ENCODE measurements at places on chromosomes 13 and 19.
A peak's percentile ranks its signal among the peaks of the same experiment; 100 is the strongest.

GRCh38 chr19:13002166-13002898 lies 7.1 kb downstream of the NFIX start:
- DNase-seq = no peak

DNA sequence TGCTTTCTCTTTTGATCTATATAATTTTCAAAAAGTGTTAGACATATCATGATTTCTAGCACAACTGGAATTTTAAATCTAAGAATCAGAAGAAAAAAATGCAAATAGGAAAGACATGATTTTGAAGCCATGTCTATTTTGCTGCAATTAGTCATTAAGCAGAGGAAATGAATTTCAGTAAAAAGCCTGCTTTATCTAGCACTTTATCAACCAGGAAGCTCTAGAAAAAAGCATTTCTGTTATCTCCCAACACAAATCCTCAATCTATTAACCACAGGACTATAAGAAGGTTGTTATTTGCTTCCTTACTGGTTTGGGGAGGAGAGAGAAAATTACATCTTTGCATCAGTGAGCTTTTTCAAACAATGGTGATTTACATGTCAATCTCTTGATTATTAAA lies 716.7 kb downstream of the DIAPH3 start:
- DNase-seq = no peak

DNA sequence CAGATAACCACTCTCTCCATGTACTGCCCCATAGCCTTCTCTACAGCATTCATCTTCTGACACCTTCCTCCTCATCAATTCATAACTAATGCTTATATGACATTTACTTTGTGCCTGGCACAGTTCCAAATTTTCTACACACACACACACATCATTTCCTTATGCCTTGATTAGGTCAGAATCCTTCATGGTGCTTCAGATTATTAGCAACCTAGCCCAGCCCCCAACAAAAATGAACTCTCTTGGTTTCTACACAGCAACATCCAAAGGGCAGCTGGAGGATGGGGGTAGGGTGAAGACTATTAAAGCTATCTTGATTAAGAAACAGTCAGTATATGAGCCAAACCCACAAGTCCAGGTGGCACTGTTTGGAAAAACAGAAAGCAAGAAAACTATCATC lies 3.7 kb downstream of the RUBCNL start:
- DNase-seq = no peak

GRCh38 chr13:28355822-28356371 lies 139.0 kb downstream of the FLT1 start:
- DNase-seq = no peak

DNA sequence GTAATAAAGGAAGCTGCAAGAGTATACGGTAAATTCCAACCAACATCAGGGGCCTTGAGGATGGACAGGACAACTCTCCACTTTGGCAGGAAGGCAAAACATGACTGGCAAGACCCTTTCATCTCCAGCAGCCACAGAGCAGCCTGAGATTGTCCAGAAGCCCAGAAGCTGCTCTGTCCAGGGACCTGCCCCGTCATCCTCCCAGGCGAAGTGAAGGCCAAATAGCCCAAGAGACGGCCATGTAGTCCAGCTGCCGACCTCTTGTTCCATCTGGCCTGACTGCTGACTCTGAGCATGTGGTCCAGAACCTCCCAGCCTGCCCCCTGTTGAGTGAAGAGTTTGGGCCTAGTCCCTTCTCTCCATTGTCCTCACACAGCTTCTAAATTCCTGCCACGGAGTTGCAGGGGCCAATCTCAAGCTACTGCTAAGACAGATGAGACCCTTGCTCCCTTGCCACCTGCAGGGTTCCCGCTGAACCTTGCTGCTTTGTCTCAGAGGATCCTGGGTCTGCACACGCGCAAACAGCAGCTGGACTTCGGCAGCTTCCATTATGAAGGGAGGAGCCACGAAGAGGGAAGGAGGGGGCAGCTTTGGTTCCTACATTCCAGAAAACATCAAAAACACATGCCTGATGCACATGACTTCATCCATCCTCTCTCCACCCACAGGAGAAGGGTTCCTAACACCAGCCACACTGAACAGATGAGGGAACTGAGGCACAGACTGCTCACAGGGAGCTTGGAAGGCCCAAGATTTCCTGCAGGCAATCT lies 196.9 kb downstream of the KATNAL1 start:
- DNase-seq = no peak

GRCh38 chr13:99220199-99220935 lies 19.7 kb downstream of the UBAC2 start:
- DNase-seq = no peak

GRCh38 chr19:343941-344624 lies 513 bp downstream of the MIER2 start:
- DNase-seq = peak; percentile 24

DNA sequence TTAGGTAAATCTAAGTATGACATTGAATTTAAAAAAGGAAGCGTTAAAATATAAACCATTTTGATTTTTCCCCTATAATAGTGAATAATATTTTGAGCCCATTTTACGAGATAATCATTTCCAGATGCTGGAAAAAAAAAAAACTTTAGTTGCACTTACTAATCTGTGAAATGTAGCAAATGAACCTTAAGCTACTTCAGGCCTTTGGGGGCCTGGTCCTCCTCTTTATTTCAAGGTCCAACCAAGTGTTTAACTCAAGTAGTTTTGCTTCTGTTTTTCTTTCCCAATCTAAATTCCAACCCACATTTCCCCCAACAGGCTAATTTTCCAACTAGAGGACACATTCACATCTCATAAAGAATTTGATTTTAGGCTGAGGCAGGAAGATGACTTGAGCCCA lies 101.2 kb downstream of the TNFRSF19 start:
- DNase-seq = no peak

DNA sequence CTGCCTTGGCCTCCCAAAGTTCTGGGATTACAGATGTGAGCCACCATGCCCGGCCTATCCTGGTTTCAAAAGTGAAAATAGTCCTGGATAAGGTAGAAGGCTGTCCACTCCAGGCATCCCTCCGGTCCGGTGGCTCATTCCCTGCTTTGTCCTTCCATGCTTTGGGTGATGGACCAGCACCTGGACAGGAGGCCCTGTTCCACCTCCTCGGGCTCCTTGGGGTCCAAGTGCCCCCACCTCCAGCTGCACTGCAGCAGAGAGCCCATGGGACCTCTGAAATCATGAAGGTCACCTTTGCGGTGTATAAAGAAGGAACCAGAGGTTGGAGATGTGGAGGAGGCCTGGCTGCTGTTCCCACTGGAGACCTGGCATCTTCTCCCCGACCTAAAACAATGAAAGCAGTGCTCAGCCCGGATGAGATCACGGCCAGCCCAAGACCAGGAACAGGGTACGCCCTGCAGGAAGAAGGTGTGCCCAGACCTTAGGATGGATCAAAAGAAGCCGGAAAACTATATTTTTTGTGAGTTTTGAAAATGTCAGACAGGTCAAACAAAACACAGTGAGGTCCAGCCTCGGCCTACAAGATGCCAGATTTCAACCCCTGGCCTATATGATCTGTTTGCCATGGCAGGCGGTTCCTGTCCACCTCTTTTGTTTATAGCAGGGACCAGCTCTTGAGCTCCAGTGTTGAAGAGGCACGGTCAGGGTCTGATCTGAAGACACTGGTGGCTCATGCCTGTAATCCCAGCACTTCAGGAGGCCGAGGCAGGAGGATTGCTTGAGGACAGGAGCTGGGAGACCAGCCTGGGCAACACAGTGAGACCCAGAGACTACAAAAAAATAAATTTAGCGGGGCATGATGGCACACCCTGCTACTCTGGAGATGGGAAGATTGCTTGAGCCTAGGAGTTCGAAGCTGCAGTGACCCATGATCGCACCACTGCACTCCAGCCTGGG lies 5.8 kb downstream of the LSR start:
- peak; percentile 1 for DNase-seq

- DNase-seq = no peak
Observed at GRCh38 chr19:18596752-18597157, 8.2 kb downstream of the REX1BD start.

GRCh38 chr19:36605877-36606478 lies 865 bp downstream of the ZNF382 start:
- DNase-seq = no peak

- DNase-seq = peak; percentile 81
Observed at GRCh38 chr19:51158474-51159129, 16.5 kb downstream of the SIGLEC7 start.

DNA sequence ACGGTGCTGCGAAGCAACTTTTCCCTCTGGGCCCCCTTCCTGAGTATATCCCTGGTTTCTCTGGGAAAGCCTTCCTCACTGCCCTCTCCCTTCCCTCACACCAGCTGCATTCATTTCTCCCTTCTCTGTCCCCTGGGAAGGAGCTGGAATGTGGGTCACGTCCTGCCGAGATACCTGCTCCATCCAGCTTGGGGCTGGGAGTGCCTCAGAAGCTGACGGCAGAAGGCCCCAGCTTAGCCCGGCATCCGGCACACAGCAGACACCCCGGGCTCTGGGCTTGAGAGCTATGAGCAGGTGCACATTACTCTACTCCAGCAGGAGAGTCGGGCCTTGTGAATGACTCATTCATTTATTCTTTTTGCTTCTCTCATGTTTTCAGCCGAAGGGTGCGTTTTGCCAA lies 170.6 kb downstream of the TEX29 start:
- DNase-seq = no peak

DNA sequence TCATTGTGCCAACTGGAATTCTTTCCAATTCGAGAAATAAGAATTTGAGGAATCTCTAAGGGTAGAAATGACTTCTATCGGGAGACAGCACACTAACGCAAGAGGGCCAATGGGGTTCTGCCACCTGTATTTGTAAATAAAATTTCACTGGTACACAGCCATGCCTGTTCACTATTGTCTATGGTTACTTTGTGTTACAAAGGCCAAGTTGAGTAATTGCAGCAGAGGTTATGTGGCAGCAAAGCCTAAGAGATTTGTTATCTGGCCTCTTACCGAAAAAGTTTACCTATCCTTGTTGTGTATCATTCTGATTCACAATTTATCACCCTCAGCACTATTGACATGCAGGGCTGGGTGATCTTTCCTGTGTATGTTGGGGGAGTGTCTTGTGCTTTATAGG lies 278.0 kb downstream of the KLF5 start:
- no peak for DNase-seq

GRCh38 chr13:58087566-58087965 lies 456.0 kb downstream of the PCDH17 start:
- DNase-seq = no peak

DNA sequence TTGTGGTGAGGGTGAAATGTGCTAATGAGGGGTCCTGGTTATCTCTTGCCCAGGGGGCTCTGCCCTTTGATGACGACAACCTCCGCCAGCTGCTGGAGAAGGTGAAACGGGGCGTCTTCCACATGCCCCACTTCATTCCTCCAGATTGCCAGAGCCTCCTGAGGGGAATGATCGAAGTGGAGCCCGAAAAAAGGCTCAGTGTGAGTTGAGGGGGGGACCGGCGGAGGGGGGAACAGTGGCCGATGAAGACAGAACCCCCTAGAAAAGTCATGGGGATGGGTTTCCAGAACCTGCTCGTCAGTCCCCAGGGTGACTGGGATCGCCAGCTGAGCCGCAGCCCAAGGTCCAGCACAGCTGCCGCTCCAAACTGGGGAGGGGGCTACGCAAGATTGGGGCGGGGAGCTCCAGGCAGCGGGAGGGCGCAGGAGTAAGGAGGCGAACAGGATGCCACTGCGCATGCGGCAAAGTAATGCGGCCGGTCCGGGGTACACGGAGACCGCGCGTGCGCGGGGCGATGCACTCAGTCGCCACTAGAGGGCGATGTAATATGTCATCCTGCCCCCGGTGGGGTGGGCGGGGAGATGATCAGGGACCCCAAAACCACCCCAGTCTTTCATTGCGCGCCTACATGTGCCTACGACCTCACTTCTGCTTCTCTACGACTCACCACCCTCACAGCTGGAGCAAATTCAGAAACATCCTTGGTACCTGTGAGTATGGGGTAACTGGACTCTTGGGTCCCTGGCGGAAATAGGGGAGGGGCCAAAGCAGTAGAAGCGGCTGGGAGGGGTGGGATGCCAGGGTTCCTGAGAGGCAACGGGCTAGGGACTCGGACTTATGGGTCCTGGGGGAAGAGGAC lies 17.9 kb downstream of the BRSK1 start:
- peak; percentile 96 for DNase-seq

DNA sequence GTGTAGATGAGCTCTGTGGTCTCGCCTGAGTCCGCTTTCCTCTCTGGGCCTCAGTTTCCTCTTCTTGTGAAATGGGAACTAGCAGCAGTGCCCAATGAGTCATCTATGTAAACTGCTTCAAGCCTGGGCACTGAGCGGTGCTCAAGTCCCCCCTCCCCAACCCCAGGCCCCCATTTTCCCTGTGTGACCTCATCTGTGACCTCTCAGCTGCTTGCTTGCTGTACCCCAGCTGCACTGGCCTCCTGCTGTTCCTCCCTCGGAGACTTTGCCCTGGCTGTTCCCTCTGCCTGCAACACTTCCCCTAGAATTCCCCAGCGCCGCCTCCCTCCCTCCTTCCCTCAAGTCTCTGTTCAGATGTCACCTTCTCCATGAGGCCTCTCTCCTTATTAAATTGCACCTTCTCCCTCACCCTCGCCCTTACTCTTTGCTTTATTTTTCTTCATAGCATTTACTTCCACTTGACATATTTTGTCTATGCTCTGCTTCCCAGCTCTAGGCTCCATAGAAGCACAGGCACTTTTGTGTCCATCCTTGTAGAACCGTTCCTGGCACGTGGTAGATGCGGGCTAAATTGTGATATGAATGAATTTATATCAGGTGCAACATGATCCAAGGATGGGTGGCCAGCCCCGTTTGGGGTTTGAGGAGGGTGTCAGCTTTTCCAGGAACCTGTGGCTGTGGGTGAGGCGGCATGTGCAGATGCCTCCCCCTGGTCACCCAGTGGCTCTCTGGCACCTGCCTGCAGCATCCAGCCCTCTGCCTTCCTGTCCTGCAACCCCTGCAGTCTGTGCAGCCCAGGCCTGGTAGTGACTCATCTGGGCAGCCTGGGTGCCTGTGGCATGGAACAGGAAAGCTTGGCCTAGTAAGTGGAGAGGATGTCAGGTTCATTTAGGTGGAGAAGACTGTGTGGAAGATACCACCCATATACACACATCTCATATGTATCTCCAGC lies 26.3 kb downstream of the SIPA1L3 start:
- DNase-seq = no peak

DNA sequence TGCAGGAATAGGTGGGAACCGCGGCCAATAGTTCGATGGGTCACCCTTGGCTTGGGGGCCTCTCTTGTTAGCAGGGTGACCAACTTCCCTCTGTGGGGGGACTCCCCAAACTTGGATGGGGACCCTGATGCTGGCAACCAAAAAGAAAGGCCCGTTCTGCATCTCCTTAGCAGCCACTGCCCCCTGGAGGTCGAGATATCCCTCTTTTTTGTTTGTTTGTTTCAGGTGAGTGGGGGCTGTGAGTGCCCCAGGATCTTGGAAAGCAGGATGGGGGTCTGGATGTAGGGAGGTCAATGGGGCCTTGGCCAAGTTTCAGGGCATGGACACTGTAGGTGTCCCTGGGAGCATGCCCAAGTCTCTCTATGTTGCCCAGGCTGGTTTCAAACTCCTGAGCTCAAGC lies 7.7 kb upstream of the CRTC1 start:
- DNase-seq = no peak

- no peak for DNase-seq
Observed at GRCh38 chr19:35127871-35128270, 7.0 kb downstream of the LGI4 start.

GRCh38 chr19:48676887-48677286 lies 4.1 kb upstream of the NTN5 start:
- DNase-seq = no peak

All from stimulated activated CD4-positive, alpha-beta T cell treated with anti-CD3 and anti-CD28 coated beads, Interleukin-4, amount 100 ng/mL, for 24 hours (primary cell).